PC-9 (cell line): ENCODE measurements at places on chromosomes 1 and 21.

DNA sequence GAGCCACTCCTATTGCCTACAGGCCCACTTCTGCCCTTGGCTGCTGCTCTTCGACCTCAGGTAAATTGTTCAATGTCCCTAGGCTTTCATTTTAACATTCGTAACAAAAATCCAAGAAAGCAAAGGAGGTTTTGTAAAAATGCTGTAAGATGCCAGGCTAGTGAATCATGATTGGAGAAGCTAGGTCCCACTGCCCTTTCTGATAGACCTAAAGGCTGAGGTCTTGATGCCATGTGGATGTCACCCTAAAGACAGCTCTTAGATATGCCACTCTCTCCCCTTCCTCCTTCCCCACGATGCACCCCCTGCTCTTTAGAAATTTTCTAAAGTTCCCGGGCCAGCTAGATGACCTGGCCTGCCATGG, 9.9 kb upstream of the TMEM39B start:
- no peak for DNase-seq

- no peak for DNase-seq
These were observed 38.0 kb downstream of the SPRTN start for GRCh38 chr1:231376101-231376500.

DNA sequence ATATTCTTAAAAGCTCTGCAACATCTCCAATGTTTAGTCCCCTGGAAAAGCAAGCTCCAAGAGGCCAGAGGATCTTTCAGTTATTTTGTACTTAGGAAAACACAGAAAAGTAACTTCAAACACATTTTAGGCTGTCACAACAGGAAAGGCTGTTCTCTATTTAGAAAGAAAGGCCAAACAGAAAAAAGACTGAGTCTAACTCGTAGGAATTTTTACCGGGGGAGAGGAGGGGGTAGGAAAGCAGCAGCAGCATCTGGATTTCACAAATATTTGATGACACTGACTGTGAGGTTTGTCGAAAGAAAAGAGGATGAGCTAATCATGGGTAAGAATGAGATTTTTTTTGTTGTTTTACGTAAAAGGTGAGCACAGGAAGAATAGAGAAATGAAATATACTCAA, 107.1 kb downstream of the EIF4G3 start:
- no peak for DNase-seq

DNA sequence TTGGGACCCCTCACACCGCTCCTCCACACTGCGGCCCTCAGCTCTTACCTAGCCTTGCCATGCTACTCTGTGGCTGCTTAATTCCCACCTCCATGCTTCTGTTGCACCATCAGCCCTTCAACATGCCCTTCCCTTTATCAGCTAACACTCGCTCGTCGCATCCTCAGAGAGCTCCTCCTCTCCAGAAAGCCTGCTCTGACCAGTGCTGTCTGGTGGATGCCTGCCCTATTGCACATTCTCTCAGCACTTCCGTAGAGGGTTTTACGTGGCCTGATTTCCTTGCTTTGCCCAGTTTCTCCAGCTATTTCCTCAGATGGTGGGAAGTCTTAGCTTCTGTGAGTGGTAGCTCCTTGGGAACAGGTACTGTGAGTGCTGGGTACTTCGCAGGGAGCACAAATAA, 10.3 kb upstream of the LAD1 start:
- DNase-seq: no peak

DNA sequence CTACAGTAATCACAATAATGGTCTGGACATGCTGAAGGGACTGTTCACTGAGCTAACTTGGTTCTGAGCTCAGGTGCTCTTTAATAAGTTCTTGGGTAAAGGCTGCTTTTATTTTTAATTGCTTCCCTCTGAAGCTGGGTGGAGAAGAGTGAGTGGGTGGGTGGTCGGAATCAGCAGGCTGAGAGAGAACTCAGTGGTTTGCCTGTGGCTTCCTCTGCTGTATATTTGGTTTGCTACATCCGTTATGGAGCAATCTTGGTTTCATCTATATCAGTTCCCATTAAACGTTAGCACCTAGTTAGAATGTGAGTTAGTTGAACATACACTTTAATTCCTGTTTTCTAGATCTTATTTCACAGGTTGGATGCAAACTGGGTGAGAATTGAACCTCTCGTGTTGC, 23.3 kb downstream of the CNIH4 start:
- DNase-seq: no peak

DNA sequence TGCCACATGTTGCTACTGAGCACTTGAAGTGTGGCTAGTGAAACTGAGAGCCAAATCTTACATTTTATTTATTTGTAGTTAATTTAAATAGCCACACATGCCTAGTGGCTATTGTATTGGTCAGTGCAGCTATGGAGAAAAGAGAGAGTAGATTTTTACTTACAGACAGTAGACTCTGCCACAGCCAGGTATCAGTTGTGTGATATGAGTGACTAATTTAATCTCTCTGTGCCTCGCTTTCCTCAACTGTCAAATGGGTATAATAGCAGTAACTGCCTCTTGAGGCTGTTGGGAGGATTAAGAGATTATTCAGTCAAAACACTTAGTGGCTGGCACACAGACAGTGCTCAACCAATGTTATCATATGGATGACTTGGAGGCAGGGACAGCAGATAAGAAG, 49.0 kb downstream of the UBE2T start:
- DNase-seq: no peak

DNA sequence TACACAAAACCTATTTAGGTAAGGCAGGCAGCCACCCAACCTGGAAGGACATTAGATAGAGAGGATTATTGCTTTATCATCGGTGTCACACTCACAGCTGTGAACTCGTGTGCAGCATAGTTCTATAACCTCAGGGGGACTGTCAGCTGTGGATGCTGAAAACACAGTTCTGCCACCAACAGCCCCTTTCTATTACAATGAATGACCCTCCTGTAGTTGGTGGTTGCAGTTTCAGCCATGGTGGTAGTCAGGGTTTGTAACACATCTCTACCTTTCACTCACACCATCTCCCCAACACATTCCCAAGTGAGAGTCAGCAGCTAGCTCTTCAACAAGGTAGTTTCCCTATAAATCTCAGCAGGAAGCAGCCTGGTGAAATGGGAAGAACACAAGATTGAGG, 136.8 kb downstream of the ZC3H11B start:
- no peak for DNase-seq

DNA sequence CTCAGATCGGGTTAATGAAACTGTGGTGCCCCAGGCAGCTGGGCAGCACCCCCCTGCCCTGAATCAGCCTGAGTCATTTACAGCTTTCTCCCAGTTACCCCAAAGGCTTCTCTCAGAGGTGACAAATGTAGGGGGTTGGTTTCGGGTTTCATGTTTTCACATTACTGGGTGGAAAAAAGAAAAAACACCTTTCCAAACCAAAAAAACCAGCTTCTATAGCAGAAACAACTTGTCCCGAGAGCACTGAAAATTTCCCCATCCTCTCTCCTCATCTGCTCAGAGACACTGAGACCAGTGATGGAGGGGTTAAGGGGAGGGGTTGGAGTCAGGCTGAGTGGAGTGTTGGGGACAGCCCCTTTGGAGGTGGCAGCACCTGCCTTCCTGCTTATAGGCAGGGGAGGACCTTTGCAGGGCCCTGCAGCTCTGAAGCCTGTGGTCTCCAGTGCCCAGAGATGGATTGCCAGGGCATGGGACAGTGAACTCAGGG, 15.6 kb downstream of the UTP11 start:
- DNase-seq: no peak

- DNase-seq: no peak
These were observed 119.1 kb downstream of the KCNN3 start for GRCh38 chr1:154750681-154751665.

- no peak for DNase-seq
These were observed 175.5 kb downstream of the RGS7 start for GRCh38 chr1:241181471-241181870.

- DNase-seq: peak; percentile 49
These were observed 65.3 kb downstream of the ZNF697 start for GRCh38 chr1:119582801-119583200.
